ENCODE measurements at places on chromosomes 3 and 15.

GRCh38 chr3:38117748-38118420 lies 19.0 kb downstream of the ACAA1 start:
- no peak for DNase-seq

DNA sequence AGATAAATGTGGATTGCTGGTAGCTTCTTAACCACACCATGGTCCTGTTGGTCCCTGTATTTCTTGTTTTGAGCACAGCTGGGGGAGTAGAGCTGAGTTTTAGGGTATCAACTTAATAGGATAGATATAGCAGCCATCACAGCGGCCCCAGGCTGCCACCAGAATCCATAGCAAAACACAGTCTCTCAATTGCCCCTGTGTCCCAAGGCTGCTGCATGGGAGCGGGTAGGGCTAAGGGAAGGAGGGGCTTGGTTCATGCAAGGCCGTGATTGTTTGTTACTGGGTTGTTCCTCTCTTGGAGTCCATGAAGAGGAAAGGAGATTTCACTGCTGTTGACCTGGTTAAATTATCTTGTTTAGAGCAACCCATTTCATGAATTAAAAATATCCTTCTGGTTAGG lies 22.1 kb downstream of the ARNT2 start:
- no peak for DNase-seq

DNA sequence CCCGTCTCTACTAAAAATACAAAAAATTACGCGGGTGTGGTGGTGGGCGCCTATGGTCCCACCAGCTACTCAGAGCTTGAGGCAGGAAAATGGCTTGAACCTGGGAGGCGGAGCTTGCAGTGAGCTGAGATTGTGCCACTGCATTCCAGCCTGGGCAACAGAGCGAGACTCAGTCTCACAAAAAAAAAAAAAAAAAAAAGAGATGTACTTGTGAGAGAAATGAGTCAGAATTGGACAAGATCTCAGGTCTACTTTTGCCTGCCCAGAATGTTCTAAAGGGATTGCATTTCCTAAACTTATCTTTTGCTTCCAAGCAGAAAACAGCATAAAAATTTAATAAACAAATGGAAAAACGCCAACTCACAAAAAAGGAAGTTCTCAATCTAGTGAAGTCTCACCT lies 167.5 kb downstream of the NR2F2 start:
- no peak for DNase-seq

DNA sequence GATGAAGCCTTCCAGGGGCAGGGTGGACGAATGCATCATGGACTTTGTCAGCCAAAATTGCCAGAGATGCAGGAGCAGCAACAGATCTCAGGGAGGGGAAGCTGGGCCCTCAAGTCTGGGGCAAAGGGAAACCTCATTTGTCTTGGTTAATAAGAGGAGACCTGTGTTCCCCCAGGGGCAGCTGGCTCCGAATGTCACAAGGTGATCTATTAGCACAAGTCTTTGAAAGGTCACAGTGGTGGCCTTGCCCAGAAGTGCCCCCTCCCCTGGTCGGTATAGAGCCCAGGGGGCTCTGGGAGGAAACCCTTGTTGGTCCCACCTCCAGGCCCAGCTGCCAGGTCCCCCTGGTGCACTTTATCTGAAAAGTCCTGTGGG lies 46.2 kb downstream of the ABTB1 start:
- DNase-seq: no peak

DNA sequence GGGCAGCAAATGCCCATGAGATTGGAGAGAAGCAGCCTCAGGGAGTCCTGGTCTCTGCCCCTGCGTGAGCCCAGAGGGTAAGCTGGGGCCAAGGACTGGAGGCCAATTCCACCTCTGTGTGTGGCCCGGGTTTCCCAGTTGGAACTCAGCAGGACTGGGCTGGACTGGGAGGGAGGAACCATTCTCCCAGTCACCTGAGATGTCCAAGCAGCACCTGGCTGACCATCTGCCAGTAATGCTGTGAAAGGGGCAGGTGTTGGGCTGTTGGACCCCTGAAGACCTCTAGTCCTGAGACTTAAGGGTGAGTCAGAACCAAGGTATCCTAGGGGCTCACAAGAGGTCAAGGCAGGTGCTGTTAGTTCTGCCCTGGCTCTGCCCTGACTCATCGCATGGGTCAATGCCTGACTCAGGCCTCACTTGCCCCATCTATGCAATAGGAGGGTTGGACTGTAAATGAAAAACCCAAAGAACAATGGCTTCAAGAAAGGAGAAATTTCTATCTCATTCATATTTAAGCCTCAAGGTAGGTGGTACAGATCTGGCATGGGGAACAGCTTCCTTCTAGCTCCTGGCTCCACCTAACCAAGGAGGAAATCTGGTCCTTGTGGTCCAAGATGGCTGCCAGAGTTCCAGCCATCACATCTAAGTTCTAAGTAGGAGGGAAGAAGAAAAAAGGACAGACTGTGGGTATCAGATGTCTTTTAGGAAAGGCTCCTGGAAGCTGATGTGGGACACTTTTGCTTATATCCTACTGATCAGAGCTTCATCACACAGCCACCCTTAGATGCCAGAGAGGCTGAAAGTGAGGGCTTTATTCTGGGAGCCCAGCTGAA lies 111.3 kb downstream of the FBLN2 start:
- no peak for DNase-seq

DNA sequence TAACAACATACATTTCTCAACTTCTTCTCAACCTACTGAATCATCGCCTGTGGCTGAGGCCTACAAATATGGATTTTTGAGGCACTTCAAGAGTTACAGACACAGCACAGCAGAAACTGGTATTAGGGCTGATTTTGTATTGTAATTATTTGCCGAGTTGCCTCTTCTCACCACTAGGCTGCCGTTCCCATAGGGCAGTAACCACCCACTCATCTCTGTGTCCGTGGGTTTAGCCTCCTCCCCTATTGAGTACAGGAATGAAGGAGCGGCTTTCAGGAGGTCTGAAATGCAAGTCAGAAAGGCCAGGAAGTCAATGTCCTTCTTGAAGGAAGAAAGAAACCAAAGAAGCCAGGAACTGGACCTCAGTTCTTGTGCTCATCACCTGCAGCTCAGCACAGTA lies 220.8 kb downstream of the MTHFS start:
- DNase-seq: no peak

Data from cortex of kidney (tissue), 1 donor.